ENCODE measurements at places on chromosomes 5 and 9.

- DNase-seq: no peak
Observed at GRCh38 chr9:130450344-130451003, 5.7 kb downstream of the ASS1 start.

GRCh38 chr5:180046656-180047055 is 24.9 kb downstream of the RNF130 start:
- no peak for DNase-seq

DNA sequence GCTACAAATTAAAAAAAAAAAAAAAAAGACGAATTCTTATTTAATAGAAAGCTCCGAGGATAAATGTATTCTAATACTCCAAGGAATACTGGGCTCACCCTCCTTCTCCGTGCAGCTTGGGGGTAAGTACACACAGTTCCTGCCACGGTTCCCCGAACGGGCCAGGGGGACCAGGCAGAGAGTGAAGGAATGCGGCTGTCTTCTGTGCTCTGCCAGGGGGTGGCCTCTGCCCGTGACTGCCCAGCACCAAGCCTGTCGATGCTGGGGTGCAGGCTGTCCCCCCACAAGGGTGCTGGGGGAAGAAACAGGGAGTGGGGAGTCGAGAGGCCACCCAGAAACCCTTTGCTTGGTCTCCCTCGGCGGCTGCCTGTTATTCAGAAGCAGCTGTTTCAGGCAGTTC is 410.1 kb upstream of the IRX1 start:
- DNase-seq: no peak

DNA sequence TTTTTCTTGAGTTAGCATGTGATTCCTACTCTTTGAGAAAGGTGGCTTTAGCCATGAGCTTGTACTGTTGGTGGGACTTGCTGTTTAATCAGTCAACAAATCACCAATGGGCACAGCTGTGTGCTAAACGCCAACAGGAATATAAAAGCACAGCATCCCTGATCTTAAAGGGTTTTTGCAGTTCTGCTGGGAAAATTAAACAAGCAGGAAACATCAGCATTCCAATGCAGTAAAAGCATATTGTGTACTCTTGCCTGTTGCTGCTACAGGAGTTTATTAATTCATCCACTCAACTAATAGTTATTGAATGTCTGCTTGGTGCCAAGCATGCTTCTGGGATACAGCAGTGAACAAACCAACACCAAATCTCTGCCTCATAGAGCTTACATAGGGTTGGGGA is 27.4 kb upstream of the F2RL1 start:
- no peak for DNase-seq

GRCh38 chr9:28539434-28540070 is 966.3 kb upstream of the C9orf72 start:
- DNase-seq: no peak

DNA sequence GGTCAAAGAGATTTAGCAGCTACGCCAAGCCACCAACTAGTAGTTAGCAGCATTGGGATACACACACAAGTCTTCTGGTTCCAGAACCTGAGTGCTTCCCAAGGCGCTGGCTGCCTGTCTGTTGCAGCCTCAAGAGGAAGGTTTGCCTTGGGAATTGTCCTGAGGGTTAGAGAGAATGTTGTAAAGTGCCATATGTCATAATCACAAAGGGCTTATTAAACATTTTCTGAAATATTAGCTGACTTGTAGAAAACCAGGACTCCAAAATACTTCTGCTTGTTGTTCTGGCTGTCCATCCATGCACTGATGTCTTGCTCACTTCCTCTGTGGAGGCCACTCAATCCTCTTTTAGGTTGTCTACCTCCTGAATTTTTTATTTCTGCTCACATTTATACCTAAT is 46.3 kb downstream of the SLC36A1 start:
- no peak for DNase-seq

GRCh38 chr5:178368274-178368673 is 135.7 kb upstream of the PHYKPL start:
- DNase-seq: no peak

- DNase-seq: peak; percentile 95
Observed at GRCh38 chr9:137200311-137201204, at the start of gene TPRN. Gene TPRN (minus strand): TSS chr9:137200741. CDS start chr9:137200711, 30 bp downstream.

DNA sequence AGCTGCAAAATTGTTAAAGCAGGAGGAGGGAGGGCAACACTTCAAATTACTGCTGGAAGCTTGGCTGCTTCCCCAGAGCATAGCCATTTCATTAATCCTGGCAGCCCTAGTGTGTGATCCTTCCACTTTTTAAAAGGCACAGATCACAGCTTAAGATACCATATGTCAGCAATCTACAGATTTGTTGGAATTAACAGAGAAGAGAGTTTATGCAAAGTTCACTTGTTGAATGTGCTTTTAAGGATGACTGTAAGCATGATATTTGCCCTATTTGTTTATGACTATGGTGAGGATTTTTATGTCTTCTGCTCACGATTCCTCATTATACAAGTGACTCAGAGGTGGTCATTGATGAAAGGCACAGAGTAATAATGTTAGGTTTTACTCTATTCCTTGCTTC is 156.0 kb upstream of the CDKN2B start:
- DNase-seq: no peak

DNA sequence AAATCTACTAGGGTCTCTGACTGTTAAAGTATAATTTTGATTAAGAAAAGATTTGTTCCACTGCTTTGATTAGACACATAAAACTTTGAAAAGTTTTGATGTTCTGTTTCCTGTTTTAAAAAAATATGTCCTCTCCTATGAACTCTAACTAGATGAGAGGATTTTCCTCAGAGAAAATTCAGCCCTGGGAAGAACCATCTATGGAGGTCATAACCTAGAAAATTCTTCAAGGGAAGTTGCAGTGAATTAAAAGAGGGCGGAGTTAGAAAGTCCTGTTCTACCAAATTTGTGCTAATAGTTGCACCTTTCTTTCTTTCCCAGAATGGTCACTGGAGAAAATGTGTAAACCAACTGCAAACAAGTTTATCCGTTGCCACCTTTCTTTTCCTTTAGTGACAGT is 27.7 kb downstream of the PIK3R1 start:
- no peak for DNase-seq

DNA sequence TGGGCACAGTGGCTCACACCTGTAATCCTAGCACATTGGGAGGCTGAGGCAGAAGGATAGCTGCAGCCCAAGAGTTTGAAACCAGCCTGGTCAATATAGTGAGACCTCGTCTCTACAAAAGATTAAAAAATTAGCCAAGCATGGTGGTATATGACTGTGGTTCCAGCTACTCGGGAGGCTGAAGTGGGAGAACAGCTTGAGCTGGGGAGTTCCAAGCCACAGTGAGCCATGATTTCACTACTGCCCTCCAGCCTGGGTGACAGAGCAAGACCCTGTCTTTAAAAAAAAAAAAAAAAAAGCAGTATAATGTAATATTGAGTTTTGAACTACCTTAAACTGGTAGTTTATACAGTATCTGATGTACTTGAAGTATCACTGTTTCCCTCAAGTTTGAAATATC is 358.4 kb downstream of the EBF1 start:
- DNase-seq: no peak

DNA sequence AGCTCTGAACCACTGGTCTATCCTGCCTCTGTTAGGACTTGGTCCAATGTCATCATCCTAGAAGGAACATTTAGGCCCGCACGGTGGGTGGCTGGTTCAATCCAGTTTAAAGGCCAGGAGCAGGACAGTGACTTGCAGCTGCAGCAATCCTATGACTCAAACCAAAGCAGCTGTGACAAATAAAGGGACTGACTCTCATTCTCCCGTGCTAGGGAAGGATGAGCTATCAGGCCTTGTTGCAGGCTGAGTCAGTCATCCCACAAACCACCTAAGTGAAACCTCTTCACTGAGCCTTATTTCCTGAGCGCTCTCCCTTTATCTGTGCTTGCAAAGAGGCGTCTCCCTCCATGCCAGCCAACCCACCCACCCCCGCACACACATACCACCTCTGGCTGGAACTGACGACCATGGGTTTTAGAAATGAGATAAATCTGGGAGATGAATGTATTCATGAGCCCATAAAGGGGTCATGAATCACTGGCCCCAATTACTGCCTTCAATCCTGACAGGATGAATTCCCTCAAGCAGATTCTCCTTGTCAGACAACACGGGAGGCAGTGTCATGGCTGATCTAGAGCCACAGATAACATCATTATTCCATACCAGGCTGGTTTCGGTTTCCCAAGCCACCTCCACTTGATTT is 93.4 kb downstream of the KCNIP1 start:
- DNase-seq: no peak

DNA sequence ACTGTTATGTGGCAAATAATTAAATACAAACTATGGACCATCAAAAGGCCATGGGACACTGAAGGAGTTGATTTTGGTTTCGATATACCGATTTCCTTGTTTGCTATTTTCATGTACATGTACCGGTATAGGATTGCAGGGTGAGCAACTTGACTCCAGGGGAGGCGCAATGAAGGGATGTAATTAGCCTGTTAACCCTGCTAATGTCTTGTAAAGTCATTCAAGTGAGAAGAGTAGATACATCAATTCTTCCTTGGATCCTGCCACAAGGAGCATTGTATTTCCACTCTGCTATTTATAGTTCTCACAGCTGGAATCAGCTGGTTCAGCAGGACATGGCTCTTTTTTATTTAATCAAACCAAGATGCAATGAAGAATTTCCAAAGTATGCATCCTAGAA is 102.0 kb downstream of the STK32A start:
- no peak for DNase-seq

GRCh38 chr9:116901260-116901659 is 214.2 kb downstream of the TRIM32 start:
- DNase-seq: no peak

DNA sequence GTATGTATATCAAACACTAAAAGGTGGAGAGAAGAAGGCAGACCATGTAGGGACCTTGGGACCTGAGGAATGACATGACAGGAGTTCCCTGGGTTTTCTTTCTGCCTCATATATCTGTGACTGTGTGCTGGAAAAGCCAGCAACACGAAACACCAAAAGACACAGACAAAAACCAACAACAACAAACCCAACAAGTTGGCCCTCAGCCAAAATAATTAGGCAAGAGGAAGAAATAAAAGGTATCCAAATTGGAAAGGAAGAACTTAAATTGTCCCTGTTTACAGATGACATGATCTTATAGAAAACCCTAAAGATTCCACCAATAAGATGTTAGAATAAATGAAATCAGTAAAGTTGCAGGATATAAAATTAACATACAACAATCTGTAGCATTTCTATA is 21.7 kb downstream of the ABO start:
- DNase-seq: no peak

DNA sequence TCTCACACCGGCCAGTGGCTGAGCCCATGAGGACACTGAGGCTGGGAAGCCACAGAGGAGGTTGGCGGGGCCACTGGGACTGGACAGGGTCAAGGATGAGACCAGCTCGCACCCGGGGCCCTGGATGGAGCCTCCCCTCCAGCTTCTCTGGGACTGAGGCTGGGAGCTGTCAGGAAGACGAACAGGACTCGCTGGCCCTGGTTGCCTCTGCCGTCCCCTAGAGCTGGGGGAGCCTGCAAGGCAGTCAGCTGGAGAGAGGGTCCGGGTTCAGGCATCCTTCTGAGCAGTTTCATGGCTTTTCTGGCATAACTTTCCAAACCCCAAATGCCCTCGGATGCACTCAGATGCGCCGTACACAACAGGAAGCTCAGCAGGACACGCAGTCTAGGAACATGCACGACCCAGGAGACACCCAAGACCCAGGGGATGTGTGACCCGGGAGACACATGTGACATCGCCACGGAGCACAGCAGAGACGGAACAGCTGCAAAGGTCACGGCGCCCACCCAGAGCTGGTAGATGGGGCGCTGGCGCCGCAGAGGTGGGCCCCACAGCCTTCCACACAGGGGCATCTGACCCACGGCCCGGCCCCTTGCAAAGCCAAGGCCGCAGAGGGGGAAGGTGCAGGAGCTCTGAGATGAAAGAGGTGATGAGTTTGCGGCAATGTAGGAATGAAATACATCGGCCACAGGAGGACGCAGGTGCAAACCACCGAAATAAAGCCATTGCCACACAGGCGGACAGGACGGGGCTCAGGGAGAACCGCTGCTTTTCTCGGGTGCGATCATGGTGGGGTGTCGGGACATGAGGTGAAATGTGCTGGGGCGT is 17.1 kb downstream of the TPPP start:
- DNase-seq: no peak

DNA sequence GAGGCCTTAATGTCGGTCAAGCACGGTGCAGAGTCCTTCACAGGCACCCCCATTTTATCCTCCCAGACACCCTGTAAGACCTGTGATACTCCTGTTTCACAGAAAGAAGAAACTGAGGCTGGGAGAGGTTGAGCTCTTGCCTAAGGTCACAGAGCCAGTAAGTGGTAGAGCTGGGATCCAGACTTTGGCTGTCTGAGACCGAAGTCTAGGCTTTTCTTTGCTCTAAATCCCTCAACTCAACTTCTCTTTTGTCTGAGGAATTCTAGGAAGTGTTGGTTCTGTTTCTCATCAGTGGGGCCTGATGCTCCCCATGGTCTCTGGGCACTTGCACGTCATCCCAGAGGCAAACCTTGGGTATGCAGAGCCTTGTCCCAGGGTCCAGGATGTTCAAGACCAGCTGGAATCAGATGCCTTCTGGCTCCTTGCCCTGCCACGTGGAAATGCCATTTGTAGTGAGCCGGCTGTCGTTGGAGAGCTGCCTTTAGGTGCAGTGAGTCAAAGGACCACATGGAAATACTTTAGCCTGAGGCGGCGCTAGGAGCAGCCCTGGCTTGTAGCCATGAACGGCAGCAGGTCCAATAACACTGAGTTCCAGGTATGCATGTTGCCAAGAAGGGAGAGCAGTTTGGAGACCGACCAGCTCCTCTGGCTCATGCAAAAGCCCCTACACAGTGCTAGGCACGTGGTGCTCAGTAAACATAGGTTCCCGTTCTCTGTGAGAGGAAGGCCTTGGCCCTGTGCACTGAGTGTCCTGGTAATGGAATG is 9.2 kb downstream of the DCANP1 start:
- DNase-seq: no peak

GRCh38 chr5:38453506-38453905 is 102.9 kb downstream of the LIFR start:
- no peak for DNase-seq

DNA sequence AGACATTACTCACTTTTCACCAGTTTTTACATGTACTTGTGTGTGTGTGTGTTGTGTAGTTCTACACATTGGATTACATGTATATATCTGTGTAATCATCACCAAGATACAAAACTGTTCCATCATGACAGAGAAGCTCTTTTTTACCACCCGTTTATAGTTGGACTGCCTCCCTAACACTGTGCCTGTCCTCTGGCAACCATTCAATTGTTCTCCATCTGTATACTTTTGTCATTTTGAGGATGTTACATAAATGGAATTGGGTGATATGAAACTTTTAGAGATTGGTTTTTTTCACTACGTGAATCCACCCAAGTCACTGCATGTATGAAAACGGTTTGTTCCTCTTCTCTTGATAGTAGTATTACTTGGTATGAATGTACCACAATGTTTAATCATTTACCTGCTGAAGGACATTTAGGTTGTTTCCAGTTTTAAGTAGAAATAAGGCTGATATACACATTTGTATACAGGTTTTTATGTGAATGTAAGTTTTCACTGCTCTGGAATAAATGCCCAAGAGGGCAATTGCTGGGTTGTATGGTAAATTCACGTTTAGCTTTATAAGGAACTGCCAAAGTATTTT is 126.2 kb downstream of the MAPKAP1 start:
- DNase-seq: no peak

Data from stimulated activated CD8-positive, alpha-beta memory T cell treated with anti-CD3 and anti-CD28 coated beads, Interleukin-2, amount 100 ng/mL, for 1 hour (primary cell).